ENCODE measurements at places on chromosomes 11 and 22.

DNA sequence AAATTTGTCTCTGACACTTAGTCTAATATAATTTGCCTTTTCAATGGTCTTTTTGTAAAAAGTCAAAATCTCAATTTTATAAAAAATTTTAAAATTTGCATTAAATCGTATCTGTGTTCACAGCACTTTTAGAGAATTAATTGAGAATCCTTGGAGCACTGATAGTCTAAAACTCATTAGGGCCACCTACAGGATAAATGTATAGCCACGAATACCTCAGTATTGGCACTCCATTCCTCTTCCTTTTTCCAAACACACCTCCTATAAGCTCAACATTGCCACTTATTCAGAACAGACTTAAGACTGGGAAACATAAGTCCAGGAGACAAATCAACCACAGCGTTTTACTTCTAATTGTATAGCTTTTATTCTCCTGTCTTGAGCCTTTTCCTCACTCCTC, 776.0 kb upstream of the ARHGAP42 start:
- no peak for DNase-seq

- DNase-seq = peak; percentile 30
Measured at GRCh38 chr22:23219822-23220484, 39.6 kb downstream of the BCR start.

DNA sequence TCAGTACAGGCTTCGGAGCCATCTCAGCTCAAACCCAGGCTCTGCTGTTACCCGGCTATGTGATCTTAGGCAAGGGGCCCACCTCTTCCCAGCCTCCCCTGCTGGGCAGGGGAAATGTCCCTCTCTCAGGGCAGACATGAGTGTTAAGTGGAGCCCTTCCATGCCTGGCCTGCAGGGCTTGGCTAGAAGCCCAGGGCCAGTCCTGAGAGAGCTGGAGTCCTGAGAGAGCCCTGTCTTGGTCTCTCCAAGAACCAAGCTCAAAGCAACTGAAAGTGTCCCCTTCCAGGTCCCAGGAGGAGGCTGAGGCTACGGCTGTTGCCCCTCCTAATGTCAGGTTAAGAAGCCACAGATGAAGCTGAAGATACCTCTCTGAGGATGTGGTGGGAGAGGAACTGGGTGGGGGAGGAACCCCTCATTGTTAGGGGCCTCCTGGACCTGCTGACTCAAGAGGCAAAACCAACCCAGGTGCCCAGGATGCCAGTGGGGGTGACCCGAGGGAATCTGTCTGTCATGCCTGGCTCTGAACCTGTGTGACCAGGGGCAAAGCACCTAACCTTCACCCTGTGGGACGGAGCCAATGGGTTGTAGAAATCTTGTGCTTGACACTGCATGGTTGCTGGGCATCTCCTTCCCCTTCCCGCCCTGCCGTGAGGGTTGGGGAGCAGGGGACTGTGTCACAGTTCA, 4.2 kb downstream of the ZP1 start:
- no peak for DNase-seq

- no peak for DNase-seq
Measured at GRCh38 chr11:118893662-118894061, 10.0 kb downstream of the CXCR5 start.

GRCh38 chr11:13896175-13896980, 66.1 kb upstream of the SPON1 start:
- no peak for DNase-seq

Data from CD4-positive, alpha-beta T cell treated with Interleukin-4 for 1 hour (primary cell).